H9 (cell line): ENCODE measurements at places on chromosomes 12 and 14.
A peak's percentile ranks its signal among the peaks of the same experiment; 100 is the strongest.

- DNase-seq: no peak
Measured at GRCh38 chr12:61920230-61920629, 340.0 kb upstream of the USP15 start.

DNA sequence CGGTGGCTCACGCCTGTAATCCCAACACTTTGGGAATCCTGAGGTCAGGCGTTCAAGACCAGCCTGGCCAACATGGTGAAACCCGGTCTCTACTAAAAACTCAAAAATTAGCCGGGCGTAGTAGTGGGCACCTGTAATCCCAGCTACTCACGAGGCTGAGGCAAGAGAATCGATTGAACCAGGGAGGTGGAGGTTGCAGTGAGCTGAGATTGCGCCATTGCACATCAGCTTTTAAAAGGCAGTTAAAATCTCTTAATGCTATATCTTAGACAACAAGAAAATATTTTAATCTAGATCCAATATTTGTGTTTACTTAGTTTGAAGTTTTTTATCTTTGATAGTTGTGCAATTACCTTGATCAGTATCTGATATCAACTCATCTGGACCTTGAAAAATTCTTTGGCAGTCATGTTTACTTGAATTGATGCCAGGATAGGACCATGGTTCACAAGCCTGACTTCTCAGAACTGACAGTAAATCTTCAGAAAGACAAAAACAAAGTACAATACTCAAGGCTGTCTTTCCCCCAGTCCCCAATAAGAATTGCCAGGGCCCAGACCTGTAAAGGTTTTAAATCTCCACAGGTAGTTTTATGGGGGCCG lies 135.0 kb upstream of the AEBP2 start:
- DNase-seq: no peak

- no peak for DNase-seq
Measured at GRCh38 chr12:29709054-29709453, 74.7 kb downstream of the TMTC1 start.

DNA sequence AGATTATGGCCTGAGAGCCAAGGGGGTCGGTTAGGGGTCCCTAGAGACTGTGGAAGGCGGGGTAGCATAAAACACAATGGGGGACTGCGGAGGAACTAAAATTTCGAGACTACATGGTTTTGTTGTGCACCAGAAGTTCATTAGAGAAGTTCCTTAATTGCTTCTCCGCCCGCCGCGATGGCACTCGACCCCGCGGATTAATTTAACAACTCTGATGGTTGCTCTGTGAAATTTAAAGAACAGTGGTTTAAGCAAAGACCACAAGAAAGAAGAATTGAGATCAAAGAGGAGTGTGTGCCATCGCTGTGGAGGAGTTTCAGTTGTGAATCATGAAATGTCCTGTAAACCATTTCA lies 1.4 kb upstream of the CCDC88C start:
- DNase-seq: no peak

- no peak for DNase-seq
Measured at GRCh38 chr14:93960108-93960475, 16.3 kb downstream of the ASB2 start.

DNA sequence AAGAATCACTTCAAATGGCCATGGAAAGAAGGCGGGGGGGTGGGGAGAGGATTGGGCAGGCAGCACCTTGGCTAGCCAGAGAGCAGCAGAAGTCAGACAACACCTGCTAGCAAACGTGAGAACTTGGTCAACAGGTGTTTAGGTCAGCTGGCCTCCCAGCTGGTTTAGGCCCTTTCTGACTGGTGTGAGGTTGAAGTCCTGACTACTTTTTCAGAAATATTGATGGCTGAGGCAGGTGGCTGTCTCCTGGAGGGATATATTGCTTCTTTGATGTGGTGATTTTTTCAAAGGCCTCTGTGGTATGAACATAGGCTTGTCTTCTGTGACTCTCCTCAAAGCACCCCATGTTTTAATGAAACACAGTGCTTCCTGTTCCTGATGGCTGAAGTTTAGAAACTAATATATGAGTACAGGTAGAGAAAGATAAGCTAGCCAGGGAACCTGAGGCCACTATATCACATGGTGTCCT lies 238.2 kb upstream of the SSTR1 start:
- no peak for DNase-seq

DNA sequence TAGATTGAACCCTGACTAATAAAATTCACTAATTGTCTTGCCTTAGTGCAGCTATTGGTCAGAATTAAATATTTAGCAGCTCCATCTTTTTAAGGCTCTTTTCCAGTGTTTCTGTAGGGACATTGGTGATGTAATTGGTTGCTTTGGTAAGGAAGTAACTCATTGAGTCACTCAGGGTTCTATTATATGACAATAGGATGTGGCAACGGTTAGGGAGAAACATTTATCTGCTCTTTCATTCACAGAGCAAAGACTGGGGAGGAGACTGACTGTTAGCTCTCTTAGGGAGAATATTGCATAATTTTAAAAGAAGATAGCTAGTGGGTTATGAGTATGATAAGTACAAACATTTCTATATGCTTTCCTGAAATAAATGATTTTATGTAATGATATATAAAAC lies 616.5 kb downstream of the TRHDE start:
- DNase-seq: no peak

- peak; percentile 98 for DNase-seq
Measured at GRCh38 chr14:76956316-76957090, 72.0 kb downstream of the IRF2BPL start.

DNA sequence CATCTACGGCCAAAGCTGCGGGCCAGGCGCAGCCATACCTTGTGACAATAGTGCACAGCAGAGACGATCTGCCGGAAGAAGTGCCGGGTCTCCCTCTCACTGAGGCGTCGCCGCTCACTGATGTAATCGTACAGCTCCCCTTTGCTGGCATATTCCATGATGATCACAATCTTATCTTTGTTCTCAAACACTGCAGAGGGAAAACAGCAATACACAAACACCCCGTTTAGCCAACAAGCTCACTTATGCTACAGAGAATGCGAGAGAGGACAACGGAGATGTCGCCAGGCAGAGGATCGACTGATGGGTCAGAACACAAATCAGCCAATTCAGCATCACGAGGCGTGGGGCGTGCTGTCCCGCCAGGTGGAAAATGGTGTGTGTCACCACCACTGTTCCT lies 52.1 kb downstream of the NUAK1 start:
- DNase-seq: no peak

- DNase-seq: no peak
Measured at GRCh38 chr12:51183816-51184215, 10.9 kb upstream of the TFCP2 start.

DNA sequence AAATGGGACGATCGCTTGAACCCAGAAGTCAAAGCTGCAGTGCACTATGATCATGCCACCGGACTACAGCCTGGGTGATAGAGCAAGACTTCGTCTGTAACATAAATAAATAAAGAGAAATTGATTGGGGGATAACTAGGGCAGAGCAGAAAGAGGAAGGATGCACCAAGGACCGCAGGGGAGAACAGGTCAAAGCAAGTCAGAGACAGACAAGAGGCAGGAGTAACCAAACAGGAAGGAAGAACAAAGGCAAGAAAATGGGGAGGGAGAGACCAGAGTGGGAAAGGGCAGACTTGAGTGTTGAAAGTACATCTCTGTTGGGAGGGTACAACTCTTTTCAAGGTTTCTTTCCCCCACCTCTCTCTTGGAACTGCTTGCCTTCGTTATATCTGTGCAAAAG lies 50.8 kb upstream of the ELK3 start:
- no peak for DNase-seq

DNA sequence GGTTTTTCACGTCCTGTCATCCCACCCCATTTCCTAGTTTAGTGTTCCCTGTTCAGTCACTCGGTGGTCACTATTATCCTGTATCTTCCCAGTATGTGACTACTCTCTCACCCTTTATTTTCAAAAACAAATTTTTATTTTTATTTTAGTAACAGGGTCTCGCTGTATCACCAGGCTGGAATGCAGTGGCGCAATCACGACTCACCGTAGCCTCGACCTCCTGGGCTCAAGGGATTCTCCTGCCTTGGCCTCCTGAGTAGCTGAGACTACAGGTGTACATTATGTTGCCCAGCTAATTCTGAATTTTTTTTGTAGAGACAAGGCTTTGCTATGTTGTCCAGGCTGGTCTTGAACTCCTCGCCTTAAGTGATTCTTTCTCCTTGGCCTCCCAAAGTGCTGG lies 20.1 kb upstream of the PRICKLE1 start:
- no peak for DNase-seq

DNA sequence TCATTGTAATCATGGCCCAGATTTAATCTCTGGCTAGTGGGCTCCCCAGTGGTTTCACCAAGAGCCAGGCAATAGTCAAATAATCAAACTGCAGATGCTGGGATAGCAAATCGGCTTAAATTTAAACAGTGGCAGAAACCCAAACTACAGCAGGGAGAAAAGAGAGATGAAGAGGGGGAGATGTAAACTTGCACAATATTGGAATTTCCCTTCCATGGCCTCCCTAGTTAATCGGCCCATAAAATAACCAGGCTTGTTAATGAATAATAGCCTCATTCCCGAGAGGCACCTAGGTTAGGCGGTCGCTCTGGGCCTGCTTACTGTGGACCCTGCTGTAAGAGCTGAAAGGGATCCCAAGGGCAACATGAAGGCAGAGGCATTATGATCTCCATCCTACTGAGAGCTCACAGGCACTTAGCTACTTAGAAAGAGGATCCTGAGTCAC lies 116.2 kb downstream of the NUAK1 start:
- no peak for DNase-seq

DNA sequence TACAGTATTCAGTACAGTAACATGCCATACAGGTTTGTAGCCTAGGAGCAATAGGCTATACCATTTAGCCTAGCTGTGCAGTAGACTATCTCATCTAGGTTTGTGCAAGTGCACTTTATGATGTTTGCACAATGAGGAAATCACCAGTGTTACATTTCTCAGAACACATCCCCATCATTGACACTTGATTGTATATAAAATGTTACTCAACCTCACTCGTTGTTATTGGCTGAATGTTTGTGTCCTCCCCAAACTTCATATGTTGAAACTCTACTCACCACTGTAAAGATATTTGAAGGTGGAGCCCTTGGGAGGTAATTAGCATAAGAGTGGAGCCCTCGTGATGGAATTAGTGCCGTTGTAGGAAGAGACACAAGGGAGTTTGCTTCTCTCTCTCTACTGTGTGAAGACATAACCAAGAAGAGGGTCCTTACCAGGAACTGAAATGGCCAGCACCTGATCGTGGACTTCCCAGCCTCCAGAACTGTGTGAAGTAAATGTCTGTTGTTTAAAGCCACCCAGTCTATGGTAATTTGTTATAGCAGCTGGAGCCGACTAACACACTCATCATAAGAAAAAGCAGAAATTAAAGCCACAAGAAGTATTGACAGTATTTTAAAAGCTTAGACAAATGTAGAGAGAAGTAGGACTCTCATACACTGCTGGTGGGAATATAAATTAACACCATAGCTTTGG lies 3.2 kb upstream of the MED13L start:
- DNase-seq: no peak

- DNase-seq: no peak
Measured at GRCh38 chr12:132812631-132813305, 15.9 kb downstream of the GOLGA3 start.

GRCh38 chr12:56682323-56682722 lies 5.8 kb downstream of the PTGES3 start:
- peak; percentile 23 for DNase-seq

DNA sequence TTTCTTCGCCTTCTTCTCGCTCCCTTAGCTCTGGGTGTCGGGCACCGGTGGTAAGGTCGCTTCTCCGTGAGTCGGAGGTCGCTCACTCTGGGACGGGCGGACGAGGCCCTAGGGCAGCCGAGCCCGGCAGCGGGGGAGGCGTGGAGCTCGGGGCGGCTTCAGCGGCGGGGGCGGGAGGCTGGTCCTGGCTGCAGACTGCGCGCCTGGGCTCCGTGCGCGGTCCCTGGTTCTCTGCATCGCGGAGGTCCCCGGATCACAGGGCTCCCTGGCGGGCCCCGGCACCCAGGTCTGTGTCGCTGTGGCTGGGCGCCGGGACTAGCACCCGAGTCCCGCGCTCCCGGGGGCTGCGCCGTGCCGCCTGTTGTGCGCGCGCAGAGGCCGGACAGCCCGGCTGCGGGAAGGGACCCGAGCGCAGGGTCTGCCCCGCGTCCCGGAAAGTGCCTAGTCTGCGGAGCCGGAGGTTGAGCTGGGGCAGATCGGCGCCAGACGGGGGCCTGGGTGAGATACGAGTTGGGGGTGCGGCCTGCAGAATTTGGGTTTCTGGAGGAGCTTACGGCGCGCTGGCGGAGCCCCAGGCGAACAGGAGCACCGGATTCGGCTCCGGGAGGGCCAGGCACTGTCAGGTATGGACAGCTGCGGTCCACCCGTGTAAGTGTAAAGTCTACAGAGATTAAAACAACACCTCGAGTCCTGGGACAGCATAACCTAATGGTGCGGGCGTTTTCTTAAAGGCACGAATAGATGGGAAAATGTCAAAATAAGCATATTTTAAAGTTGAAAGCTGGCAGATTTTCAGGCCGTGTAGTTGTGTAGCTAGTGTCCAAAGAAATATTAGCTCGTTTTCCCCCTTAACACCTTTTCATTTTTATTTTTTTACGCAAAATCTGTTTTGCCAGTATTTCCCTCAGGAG lies 713 bp downstream of the FRMD6 start:
- DNase-seq: peak; percentile 49

- no peak for DNase-seq
Measured at GRCh38 chr14:46574221-46574977, 77.2 kb downstream of the RPL10L start.

DNA sequence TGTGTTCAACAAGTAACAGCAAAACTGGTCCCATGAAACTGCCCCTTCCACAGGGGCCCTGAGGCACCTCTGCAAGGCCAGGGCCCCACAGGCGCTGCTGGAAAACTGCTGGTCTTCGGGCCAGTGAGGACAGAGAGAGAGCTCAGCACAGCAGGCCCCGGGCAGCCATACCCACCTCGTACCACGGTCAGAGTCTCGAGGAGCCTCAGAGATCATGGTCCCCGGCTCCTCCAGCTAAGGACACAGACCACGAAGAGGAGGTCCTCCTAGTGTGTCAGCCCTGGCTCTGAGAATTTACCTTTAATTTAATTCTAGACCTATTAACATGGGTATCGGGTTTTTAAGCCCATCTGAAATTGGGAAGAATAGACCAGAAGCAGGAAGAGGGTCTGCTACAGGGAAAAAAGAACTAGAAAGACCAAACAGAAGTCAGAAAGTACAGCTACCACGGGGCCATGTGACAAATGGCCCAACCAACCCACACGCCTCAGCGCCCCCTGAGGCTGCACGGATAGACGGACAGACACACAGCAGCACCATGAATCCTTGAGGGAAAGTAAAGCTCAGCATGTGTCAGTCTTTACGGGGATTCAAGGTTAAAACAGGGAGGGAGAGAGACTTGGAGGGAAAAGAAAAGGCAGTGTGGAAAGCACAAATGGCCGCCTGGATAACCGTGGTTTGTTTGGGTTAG lies 22.9 kb downstream of the ANKRD9 start:
- no peak for DNase-seq
